ENCODE measurements at places on chromosomes 12 and 14. TPM values are rescaled to one million over a fixed set of nuclear protein-coding genes. Genes with fewer than 3 reads are reported as not detected.

GRCh38 chr14:85438001-85438400 is 91.9 kb upstream of the FLRT2 start:
- DNase-seq: no peak

DNA sequence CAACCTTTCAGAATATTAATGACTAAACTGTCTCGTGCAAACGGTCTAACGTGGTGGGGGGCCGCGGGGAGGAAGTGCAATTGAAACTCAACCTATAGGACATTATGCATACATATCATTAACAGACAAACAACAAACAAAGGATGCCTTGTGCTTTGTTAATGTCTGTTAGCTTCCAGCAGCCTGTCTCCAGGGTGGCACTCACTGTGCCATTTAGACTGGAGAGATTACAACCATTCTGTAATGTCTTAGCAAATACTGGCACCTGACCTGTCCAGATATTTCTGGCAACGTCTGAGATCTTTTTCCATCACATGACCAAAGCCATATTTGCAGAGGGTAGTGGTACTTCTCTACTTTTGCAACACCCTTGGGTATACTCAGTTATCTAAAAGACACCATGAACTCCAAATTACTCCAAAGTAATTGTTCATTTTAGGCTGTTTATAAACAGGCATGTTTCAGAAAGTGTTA is 11.6 kb downstream of the BHLHE41 start:
- DNase-seq: no peak

DNA sequence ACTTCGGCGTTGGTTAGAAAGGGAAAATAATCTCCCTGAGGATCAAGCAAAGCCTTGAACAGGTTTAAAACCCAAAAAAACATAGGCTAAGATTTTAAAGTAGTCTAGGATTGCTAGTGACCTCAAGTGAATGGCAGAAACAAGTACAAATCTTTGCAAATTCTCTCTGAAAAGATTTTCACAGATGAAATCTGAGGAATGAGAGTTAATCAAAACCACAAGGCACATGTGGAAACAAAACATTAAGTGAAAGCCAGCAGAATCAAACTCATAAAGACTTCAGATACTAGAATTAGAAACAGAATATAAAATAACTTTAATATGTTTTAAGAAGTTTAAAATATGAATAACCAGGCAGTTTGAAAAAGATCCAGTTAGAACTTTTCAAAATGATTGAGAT is 52.2 kb upstream of the CFL2 start:
- peak; percentile 21 for DNase-seq

DNA sequence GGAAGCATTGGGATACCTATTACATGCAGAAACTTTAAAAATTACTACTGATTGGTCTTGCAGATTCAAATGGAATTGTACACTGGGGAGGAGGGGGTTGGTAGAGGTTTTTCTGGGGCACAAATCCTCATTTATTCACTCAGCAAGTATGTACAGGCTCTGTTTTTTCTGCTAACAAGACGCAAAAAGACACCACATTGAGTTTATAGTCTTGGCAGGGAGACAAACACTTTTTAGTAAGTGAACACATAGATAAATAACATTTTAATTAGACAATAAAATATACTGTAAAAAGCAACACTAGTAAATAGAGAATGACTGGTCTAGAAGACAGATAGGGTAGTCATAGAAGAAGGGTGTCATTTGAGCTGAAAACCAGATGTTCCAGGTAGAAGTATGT is 23.8 kb downstream of the GLIPR1L2 start:
- peak; percentile 22 for DNase-seq

- DNase-seq: peak; percentile 38
Measured at GRCh38 chr14:52961060-52961639, 10.3 kb upstream of the FERMT2 start.

DNA sequence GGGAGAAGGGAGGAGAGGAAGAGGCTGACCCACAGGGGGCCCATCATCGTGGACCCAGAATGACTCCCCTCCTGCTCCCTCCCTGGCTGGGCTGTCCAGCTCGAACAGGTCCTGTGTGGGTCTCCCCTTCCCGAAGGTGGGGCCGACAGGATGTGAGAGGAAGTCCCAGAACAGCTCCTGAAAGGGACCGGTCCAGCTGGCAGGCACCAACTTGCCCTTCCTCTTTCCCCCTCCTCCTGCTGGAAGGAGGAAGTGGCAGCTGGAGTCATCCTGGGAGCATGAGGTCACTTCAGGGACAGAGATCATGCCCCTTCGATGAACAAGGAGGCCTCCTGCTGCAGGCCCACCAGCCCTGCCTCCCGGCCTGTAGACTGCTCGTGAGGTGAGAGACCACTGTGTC is 35.0 kb upstream of the BEGAIN start:
- no peak for DNase-seq

- DNase-seq: no peak
Measured at GRCh38 chr14:48580692-48581091, 905.3 kb upstream of the MDGA2 start.

- DNase-seq: peak; percentile 81
Measured at GRCh38 chr12:105724641-105725040, 394.1 kb downstream of the C12orf75 start.

DNA sequence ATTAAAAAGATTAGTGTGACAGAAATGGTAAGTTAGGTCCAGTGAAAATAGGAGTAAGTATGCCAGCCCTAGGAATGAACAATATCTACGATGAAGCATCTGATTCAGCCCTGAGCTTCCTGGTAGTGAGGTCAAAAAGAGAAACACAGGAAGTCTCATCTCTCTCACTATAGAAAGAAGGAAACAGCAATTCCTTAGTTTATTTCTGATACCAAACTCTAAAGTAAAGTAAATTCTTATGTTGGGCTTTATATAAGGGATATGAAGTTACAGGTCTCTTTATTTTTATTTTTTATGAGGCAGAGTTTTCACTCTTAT is 76.7 kb upstream of the RFLNA start:
- DNase-seq: no peak

- no peak for DNase-seq
Measured at GRCh38 chr12:51866762-51867161, 18.2 kb upstream of the FIGNL2 start.

DNA sequence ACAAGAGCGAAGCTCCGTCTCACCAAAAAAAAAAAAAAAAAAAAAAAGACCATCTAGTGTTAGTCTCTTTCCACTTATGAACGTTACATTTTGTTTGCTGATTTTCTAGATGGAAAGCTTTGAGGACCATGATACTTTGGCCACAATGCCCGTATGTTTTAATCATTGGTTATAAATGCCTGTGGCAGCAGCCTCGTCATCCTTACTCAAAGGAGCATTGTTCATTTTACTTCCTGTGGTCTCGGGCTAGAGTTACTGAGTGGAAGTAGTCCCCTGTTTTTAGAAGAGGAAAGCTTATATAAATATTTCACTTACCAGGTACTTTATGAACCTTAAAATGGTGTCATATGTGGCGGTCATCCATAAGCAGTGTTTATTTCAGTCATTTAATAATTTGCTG is 359.9 kb downstream of the AEBP2 start:
- DNase-seq: peak; percentile 95

GRCh38 chr12:46382964-46383653 is 10.5 kb upstream of the SLC38A2 start:
- peak; percentile 91 for DNase-seq

DNA sequence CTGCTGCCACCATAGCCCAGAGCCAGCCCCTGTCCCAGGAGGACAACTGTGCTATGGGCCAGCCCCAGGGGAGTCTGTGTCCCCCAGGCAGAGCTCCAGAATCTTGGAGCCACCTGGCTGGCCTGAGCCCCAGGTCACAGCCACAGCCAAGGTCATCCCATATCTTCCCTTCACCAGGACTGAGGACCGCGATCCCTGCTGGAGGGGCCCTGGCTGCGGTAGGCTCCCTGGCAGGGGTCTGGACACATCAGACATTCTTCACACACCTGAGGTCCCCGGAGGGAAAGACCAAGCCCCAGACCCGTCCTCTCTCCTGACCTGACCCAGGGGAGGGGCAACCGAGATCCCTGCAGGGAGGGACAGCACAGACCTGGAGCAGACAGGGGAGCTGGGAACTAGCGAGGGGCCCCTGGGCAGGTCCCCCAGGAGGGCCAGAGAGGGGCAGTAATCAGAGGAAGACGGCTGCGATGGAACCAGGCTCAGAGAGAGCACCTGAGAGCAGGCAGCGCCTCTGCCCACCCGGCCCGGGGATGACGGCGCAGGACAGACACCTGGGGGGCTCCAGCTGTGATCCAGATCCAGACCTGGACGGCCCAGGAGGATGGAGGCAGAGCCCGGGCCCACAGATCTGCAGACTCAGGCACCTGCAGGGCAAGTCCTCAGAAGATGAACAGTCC is 103.2 kb upstream of the EIF5 start:
- no peak for DNase-seq

GRCh38 chr12:82745807-82746206 is 59.1 kb downstream of the TMTC2 start:
- DNase-seq: no peak

GRCh38 chr12:1056390-1056789 is 65.4 kb downstream of the ERC1 start:
- DNase-seq: no peak

DNA sequence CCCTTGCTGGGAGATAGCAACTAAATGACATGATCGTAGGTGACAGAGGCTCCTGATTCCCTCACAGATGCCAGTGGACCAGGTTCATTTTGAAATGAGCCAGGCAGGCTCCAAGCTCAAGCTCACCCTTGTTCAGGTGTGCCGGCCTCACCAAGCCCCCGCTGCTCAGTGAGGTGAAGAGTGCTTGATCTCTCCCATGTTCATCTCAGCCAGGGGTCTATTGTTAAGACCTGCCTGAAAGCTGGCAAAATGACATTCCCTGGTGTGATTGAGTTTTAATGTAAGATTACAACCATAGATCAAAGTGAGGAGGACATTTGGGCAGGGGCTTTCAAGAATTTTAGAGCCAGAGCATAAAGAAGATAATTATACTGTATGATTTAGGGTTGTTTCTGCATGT is 497.9 kb downstream of the EGLN3 start:
- DNase-seq: no peak

DNA sequence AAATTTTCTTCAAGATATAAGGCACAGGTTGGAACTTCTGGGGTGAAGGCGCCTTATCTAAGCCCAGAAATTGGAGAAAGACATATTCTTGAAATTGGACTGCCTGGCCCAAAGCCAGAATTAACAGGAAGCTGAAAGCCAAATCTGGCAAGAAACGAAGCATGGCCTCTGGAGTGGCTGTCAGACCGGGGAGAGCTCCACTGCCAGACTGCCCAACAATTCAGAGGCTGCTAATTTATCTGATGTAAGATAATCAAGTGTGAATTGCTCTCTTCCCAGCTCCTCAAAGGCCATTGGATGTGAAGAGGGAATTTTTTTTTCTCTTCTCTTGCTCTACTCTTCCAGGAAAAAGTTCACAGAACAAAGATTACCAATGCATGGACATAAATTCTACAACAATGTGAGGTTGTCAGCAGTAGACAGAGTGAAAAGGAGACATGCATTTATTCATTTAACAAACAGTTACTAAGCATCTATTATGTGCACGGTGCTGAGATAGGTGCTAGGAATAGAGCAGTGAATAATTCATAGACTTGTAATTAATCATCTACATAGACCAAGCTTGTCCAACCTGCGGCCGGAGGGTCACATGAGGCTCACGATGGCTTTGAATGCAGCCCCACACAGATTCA is at the start of gene GDF3:
TSS of gene GDF3 (minus strand) at position 210 of the 632 bp plus-strand sequence. CDS start at position 163, 47 bp downstream.
- no peak for DNase-seq

TRPV4 gene
- 0.75 TPM for total RNA-seq

SERPINA5 gene
- 0.36 TPM for total RNA-seq

ASCL1 gene
- not detected for total RNA-seq

GALNT6 gene
- total RNA-seq: 13.8 TPM

FGD4 gene
- 16.2 TPM for total RNA-seq

FOXN3 gene
- total RNA-seq: 122 TPM

MYF5 gene
- not detected for total RNA-seq

OTOGL gene
- 0.53 TPM for total RNA-seq

PLEKHG7 gene
- 0.68 TPM for total RNA-seq

SLC4A8 gene
- 5.5 TPM for total RNA-seq

CMKLR1 gene
- total RNA-seq: 0.57 TPM

POU6F1 gene
- total RNA-seq: 3.7 TPM

RTN1 gene
- total RNA-seq: 1.2 TPM

SIRT4 gene
- total RNA-seq: 2.7 TPM

Data from astrocyte (in vitro differentiated cells and primary cell).